ENCODE measurements at places on chromosomes 2 and 18.
A peak's percentile ranks its signal among the peaks of the same experiment; 100 is the strongest.

DNA sequence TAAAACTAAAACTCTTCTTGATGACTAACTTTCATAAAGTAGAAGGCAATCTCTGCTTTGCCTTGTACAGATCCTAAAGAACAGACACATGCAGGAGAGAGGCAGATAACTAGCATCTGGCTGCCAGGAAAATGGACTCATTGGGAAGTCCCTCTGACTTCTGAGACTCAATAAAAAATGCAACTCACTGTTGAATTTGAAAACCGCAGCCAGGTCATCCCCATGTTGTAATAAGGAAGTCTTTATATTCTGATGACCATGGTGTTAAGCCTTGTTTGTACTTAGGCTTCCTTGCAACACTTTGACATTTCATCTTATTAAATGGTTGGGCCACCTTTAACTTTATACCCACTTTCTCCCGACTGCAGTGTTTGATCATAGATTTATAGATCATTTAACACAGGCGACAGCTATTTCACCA, 375.1 kb upstream of the KCNH7 start:
- DNase-seq, result no peak

DNA sequence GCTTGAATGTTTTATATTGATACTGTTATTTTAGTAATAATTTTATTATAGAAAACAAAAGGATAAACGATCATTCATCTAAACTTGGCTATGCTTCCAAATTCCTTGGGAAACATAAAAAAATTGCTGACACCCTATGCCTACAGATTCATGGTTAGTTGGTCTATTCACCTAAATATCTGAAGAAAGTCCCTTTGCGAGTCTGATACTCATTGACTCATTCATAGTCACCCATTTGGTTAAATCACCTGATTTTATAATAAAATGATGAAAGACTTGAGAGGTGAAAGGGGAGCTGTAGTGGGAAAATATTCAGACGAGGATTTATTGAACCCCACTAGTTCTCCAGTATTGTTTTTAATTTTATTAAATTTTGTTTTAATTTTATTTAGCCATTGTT, 112.0 kb downstream of the PTPN4 start:
- no peak for DNase-seq

- no peak for DNase-seq
These were observed 285.7 kb downstream of the TCF4 start for GRCh38 chr18:55302167-55302833.

DNA sequence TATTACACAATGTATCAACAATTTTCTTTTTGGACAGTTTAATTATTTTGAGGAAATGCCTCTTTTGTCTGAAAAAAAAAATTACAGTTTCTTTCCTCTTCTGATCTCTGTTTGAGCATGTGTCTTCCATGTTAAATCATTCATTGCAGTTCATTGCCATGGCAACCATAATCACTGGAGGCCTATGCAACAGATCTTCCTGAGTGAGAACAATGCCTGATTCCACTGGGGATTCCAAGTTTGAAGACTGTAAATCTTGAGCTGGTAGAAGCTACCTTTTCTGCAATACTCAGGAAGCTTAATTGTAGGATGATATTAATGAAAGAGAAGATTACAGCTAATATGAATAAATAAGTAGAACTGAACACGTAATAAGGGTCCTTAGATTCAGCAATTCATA, 721.4 kb upstream of the CNTNAP5 start:
- no peak for DNase-seq

- DNase-seq, result peak; percentile 84
These were observed 63.7 kb upstream of the OTOF start for GRCh38 chr2:26541401-26542193.

GRCh38 chr18:46761059-46761769, 4.4 kb upstream of the ST8SIA5 start:
- DNase-seq, result peak; percentile 57

Data from SHP77 treated with DMSO at 0.1 percent for 48 hours (cell line).